Right ventricle myocardium superior (tissue), 1 donor: ENCODE measurements at places on chromosomes 11 and 22. TPM values are rescaled to one million over a fixed set of nuclear protein-coding genes. Genes with fewer than 3 reads are reported as not detected.

The NUDT22 gene
- total RNA-seq, result 60.8 TPM

DNA sequence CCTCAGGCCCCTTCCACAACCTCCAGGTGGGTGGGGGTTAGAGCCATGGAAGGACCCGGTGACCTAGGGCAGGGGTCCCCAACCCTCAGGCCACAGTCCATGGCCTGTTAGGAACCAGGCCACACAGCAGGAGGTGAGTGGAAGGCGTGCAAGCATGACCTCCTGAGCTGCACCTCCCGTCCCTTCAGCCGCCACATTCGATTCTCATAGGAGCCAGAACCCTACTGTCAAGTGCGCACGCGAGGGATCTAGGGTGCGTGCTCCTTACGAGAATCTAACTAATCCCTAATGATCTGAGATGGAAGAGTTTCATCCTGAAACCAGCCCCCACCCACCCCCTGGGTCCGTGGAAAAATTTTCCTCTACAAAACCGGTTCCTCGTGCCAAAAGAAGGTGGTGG lies 3.6 kb upstream of the KRTAP5-4 start:
- no peak for DNase-seq

- DNase-seq, result no peak
Measured at GRCh38 chr11:70608568-70609470, 210.5 kb downstream of the CTTN start.

The RAB3IL1 gene
- total RNA-seq, result 10.8 TPM

DNA sequence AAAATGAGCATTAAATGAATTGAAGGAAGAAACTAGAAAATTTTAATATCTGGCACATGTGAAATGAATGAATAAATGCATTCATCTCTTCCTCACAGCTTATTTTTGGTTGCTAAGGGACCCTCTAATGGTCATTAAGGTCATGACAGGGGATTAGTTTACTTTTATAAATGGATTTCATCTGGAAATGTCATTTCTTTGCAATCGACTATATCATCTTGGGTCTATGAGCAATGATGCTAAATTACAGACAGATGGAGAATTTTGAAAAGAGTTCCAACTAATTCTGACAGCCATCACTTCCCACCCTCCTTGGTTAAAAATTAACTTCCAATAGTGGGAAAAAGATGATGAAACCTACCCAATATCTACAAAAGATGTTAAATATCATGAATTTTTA lies 98.0 kb downstream of the KIF18A start:
- no peak for DNase-seq

The PIWIL4 gene
- 0.78 TPM for total RNA-seq

- no peak for DNase-seq
Measured at GRCh38 chr11:112016765-112017376, 8.3 kb upstream of the DLAT start.

The MLC1 gene
- total RNA-seq, result 0.46 TPM

The SLC22A25 gene
- not detected for total RNA-seq

GRCh38 chr11:119352857-119353260 lies 6.4 kb upstream of the MFRP start:
- DNase-seq, result peak; percentile 56

DNA sequence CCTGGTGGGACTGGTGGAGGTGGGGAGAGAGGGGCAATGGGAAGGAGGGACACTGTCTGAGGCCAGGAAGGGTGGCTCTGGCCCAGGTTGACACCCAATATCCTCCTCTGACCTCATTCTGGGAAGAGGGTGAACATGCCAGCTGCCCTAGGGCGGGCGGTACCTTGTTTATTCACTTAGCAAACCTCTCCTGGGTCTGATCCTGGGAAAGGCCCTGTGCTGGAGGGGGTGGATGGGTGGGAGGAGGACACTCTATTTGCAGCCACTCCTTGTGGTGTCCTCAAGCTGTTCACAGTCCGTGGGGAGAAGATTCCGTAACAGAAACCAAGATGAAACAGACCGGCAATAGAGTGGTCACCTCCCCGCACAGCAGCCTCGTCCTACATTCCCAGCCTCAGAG lies 49.7 kb upstream of the EIF3D start:
- DNase-seq, result no peak

DNA sequence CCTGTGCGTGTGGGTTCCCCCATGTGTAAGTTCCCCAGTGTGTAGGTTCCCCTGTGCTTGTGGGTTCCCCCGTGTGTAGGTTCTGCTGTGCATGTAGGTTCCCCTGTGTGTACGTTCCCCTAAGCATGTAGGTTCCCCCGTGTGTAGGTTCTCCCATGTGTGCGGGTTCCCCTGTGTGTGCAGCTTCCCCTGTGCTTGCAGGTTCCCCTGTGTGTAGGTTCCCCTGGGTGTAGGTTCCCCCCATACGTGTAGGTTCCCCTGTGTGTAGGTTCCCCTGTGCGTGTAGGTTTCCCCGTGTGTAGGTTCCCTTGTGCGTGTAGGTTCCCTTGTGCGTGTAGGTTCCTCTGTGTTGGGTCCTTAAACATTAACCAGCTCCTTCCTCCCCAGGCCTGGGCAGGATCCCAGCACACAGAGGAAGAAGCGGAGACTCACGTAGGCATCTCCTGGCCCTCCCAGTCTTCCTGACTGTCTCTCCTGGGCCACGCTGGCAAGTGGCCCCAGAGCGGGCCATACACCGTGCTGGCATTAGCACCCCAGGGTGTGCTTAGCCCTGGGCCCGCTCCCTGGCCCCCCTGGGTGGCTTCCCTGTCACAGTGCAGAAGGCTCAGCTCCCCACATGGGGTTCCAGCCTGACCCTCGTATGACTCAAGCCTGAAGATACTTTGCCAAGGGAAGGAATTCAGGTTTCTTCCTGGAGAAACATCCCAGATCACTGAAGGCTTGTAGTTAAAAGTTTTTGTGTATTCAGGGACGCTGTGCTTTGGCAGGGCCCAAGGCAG lies 2.8 kb upstream of the GRAMD4 start:
- no peak for DNase-seq

DNA sequence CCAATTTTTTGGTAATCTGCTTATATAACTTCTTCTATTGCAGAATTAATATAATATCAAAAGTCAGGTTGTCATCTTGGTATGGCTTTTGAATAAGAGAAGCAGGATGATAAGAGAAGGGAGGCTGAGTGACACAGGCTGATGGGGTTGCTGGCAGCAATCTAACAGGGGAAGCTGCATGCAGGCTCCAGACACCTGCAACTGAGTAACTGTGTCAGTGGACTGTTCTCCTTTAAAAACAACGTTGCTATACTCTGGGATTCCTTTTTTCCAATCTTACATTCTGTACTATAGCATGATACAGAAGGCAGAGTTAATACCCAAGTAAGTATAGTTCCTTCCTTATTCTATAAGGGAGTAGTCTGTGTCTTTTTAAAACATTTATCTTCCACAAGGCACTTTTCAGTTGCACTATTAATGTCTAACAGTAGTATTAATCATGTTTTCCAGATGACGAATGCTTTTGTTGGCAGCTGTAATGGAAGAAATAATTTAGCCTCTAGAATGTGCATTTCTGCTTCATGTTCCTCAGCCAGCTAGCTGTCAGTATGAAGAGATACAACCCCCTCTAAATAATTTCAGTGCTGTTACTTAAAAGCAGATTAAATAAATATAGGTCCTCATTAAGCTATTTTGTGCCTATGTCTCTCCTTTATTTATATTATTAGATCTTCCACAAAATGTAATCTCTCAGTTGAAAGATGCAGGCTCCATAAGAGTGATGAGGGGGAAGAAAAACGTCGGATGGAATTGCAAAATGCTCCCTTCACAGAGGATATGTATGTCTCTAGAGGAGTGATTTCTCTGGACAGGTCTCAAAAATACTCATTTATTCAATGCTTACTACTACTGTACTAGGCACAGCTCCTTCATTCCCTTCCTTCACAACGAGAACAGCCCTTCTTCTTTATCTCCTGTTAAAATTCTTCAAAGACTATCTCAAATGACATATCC lies 50.8 kb downstream of the ATG16L2 start:
- no peak for DNase-seq

The NLRP14 gene
- not detected for total RNA-seq

The SYT13 gene
- total RNA-seq, result 6.4 TPM

The SHANK3 gene
- total RNA-seq, result 19.3 TPM

The APOL5 gene
- not detected for total RNA-seq

DNA sequence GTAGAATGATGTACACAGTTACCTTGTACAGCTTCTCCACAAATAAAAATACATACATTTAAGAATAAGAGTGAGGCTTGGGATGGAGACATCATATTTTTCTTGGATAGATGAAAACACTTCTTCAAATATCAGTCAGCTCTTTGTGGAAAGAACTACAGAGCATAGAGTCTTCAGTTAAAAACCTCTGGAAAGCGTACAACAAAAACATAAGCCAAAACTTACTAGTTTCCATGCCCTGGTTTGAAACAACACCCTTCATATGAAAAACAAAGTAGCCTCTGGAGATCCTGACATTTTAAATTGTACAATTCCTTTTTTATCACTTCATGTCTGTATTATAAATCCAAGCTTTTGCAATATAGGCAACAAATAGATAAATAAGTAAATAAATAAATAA lies 7.0 kb upstream of the CEP126 start:
- DNase-seq, result no peak

GRCh38 chr11:104547996-104548661 lies 350.1 kb downstream of the CASP12 start:
- no peak for DNase-seq

The MRGPRX3 gene
- total RNA-seq, result not detected

DNA sequence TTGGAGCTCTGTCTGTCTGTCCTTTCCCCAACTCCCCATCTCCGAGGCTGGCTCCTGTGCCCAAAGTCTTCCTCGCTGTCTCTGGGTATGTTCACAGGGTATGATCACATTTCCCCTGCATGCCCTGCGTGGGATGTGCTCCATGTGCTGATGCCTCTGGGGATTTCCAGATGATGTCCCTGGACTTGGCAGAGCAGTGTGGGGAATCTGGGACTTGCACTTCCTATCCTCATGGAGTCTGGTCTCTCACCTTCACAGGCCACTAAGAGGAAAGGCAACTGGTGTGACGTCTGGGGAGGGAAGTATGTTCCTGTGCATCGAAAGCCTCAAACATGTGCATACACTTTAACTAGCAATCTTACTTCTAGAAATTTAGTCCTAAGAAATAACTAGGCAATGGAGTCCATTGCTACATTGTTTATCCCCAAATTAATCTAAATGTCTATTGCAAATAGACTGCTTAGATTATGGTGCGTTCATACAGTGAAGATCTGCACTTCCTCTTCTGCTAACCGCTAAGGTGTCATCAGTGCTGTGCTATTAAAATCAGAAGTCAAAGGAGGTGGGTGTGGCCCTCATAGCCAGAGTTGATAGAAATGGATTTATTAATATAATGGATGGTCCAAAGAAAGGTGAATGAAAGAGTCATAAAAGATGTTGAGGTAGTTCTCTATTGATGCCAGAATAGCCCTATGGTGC lies 20.8 kb downstream of the TIMP3 start:
- no peak for DNase-seq

DNA sequence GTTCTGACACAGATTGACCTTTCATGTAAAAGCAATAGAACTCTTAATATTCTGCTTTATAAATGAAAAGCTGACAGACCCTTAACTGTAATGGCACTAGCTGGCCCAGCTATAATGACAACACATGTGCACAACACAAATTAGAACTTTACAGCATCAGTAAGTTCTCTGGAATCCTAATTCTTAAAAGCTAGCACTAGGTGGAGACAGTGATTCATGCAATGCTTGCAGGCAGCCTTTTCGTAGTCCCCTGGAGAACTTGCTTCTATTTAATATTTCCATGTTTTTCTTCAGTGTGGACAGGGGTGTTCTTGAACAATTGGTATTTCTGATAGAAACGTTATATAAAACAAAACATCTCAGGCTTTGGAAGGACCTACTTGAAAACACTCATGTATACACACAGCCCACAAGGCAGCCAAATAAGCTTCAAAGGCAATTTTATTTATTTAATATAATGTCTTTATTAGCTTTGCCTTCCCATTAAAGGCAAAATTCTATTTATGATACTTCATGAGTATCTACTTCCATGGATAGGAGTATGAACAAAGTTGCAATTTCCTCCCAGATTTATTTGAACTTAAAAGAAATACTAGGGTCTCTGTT lies 374.3 kb upstream of the MPPED2 start:
- no peak for DNase-seq

GRCh38 chr11:112694245-112694644 lies 267.0 kb upstream of the NCAM1 start:
- DNase-seq, result no peak

- no peak for DNase-seq
Measured at GRCh38 chr22:19639610-19640135, 74.6 kb upstream of the SEPTIN5 start.

DNA sequence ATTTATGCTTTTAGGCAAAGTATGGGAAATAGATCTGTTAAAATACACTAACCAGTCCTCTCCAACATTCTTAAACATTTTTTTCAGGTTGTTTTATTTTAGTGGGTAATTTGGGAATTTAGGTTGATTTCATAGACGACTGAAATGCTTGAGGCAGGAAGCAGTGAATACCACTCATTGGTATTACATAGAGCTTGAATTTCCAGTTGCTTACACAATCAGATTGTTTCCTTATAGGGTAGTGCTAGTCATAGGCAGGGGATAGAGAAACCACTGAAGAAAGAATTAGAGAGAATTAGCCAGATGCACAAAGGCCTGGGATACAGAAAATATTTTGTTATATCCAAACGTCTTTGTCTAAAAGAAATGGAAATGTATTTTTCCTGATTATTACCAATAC lies 23.9 kb upstream of the LYVE1 start:
- no peak for DNase-seq

GRCh38 chr22:20951151-20951931 lies 15.7 kb upstream of the AIFM3 start:
- no peak for DNase-seq

The OR5P2 gene
- not detected for total RNA-seq

DNA sequence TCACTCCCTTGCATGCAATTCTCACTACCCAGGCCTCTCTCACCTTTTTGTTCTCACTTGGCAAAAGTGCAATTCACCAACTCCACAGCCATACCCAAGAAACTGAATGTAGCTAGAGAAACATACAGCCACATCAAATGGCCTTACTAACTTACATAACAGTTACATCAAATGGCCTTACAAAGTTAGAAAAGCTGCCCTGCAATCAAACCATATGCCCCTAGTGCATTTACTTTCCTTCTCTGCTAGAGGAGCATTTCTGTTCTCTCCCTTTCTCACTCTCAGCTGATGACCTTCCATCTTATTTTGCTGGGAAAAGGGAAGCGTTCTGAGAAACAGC lies 10.3 kb downstream of the PRCP start:
- DNase-seq, result no peak

The ANO5 gene
- total RNA-seq, result 68.9 TPM

The CHADL gene
- total RNA-seq, result 22.6 TPM

The HTR3B gene
- total RNA-seq, result not detected

GRCh38 chr11:93485983-93486382 lies 57.2 kb downstream of the SMCO4 start:
- DNase-seq, result no peak

The SLC22A6 gene
- total RNA-seq, result not detected

The IGSF22 gene
- 0.86 TPM for total RNA-seq

GRCh38 chr22:27686534-27686933 lies 115.0 kb downstream of the MN1 start:
- peak; percentile 87 for DNase-seq

The SAA2 gene
- 1.3 TPM for total RNA-seq

The CHRM1 gene
- not detected for total RNA-seq
